SW480 (cell line): ENCODE measurements at places on chromosomes 1 and 21.
A peak's percentile ranks its signal among the peaks of the same experiment; 100 is the strongest.

DNA sequence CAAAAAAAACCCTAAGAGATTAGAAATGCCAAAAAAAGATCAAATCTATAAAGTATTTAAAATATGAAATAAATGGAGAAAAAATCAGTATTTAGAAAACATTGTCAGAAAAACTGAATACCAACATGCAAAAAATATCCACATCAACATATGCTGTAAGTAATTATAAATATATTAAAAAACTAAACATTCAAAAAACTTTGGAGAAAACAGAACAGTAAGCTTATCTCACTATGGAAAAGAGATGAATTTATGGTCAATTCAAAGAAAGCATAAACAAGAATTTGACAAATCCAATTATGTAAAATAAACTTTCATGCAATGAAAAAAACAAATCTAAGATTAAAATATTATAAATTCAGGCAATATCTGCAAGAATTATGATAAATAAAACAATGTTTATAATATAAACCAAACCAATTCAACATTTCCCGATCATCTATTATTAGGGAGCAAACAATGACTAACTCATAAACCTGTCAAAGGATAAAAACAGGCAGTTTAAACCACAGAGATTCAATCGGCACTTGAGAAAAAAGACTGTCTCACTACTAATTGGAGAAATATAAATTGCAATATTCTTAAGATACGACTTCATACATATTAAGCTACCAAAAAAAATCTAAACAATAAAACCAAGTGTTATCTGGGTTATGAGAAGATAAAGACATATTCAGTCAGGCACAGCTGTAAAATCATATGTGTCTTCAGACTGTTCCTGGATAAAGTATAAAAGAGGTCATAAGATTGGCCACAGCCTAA, 21.8 kb downstream of the EYA3 start:
- DNase-seq: no peak

GRCh38 chr1:30169269-30169668, 554.1 kb downstream of the MATN1 start:
- DNase-seq: no peak

GRCh38 chr1:67937651-67938050, 104.4 kb upstream of the GNG12 start:
- DNase-seq: no peak

DNA sequence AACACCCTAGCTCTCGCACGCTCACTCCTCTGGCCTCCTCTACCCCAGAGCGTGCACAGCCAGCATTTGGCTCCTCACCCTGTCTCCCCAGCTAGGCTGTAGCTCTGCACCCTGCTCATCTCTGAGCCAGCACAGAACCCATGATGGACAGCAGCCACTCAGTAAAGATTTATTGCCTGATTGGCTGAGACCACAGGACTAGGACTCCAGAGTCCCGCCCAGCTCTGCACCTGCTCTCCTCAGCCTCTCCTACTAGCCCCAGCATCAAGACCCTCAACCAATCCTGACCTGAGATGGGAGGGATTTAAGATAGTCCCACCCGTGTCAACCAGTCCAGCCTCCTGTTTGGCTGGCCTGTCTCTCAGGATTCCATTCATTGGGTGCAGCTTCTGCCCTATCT, 9.3 kb downstream of the C1QB start:
- peak; percentile 72 for DNase-seq

GRCh38 chr1:218742467-218743262, 397.5 kb downstream of the TGFB2 start:
- no peak for DNase-seq

- no peak for DNase-seq
Measured at GRCh38 chr1:62514746-62515423, 78.0 kb downstream of the USP1 start.

- no peak for DNase-seq
Measured at GRCh38 chr21:37821092-37821491, 95.2 kb downstream of the KCNJ6 start.

GRCh38 chr1:110098222-110099026, 13.8 kb upstream of the UBL4B start:
- DNase-seq: no peak

- DNase-seq: no peak
Measured at GRCh38 chr1:153000294-153000693, 1.3 kb upstream of the SPRR3 start.

- DNase-seq: no peak
Measured at GRCh38 chr1:206568779-206569352, 43.4 kb downstream of the EIF2D start.

DNA sequence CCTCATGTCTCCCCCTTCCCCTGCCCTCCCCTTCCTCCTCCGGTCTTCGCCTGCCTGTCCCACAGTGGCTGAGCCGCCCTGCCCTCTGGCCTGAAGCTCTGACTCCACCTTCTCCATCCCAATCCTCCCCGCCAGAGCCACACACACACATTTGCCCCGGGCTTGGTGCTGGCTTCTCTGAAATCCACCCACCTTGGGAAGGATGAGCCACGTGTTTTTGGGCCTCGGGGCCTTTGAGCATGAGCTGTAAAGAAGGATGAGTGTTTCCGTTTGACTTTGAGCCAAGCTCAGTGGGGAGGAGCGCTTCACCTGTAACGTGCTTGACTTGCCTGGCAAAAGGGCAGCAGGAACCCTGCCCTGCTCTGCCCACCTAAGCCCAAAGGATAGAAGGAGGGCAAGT, 295.1 kb downstream of the SIPA1L2 start:
- DNase-seq: no peak

DNA sequence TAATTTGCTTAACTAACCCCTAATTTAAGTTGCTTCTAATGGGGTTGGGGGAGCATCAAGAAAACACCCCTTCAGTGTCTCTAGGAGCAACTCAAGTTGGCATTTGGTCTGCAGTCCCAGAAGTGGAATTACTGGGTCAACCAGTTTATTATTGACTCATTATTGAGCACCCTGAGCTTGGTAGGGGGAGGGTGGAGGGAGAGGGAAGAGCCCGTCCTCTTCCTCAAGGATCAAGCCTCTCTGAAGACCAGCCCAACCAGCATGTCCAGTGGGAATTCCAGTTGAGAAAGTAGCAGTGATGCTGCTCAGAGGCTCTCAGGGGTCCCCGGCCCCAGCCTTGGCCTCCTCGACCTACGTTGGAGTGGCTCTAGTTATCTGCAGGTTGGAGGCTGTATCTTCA, 2.1 kb upstream of the PLA2G2F start:
- DNase-seq: no peak

DNA sequence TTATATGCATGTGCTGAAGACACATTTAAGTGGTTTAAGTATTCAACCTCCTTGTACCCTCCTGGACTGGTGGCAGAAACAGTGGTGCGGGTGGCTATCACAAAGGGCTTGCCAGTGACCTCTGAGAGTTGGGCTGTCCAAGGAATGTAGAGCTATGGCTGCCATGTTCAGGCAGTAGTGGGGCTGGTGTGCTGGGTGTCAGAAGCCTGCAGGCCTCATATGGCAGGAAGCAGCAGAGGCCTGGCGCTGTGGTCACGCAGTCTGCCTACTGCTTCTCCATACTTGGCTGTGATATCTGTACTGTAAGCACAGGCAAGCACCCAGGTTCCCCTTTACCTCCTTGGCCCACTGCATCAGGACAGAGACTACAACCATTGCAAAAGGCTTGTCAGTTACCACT, 870.0 kb downstream of the LRRIQ3 start:
- DNase-seq: no peak

DNA sequence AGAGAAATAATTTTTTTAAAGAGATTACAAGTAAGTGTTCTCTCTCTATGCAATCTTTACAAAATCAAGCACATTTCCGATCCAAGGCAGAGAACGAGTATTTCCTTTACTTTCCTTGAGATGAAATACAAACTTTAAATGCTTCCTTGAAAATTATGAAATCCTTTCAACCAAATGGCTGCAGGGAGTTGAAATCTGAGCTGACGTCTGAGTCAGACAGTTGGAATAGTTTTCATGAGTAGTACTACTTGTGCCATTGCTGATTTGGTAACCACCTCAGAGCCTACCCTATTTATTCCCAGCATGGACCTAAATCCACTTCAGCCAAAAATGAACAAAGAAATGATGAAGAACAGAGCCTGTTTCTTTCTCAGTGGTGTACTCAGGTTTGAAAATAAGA, 183.6 kb downstream of the GIPC2 start:
- DNase-seq: no peak
